Inflammatory macrophage treated with lipopolysaccharide for 1 hour (primary cell): ENCODE measurements at places on chromosomes 6 and 20.

DNA sequence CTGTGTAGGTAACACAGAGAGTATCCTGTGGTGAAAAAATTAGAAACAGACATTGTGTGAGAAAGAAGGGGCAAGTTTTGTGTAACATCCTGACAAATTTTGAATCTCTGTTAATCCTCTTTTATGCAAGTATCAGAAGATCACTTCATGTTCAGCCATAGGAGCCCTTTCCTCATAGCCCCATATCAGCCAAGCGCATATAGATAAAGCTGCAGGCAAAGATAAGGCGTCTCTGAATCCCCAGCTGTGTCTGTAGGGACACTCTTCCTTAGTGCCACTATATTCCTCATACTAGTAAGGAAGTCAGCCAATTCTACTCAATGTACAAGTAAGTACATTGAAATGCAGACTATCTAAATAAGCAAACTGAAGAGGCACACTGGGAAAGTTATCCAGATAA lies 22.3 kb downstream of the HTR1E start:
- no peak for DNase-seq

DNA sequence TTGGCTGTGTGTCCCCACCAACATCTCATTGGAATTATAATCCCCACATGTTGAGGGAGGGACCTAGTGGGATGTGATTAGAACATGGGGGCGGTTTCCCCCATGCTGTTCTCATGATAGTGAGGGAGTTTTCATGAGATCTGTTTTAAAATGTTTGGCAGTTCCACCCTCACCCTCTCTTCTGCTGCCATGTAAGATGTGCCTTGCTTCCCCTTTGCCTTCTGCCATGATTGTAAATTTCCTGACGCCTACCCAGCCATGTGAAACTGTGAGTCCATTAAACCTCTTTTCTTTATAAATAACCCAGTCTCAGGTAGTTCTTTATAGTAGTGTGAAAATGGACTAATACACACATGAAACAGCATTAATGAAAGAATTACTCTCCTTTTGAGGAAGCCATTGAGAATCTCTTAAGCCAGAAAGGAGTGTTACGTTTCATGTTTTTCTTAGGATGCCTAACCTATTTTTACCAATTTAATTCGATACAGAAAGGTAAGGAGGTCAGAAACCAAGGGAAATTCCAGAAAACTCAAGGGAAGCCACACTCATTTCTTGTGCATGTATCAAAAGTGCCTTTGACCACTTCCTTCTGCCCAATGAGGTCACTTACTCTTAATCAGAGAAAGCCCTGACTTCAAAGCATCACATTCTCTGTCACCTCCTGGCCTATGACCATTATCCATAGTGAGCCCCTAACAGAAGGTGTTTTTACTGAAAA lies 24.7 kb upstream of the HINT3 start:
- no peak for DNase-seq

DNA sequence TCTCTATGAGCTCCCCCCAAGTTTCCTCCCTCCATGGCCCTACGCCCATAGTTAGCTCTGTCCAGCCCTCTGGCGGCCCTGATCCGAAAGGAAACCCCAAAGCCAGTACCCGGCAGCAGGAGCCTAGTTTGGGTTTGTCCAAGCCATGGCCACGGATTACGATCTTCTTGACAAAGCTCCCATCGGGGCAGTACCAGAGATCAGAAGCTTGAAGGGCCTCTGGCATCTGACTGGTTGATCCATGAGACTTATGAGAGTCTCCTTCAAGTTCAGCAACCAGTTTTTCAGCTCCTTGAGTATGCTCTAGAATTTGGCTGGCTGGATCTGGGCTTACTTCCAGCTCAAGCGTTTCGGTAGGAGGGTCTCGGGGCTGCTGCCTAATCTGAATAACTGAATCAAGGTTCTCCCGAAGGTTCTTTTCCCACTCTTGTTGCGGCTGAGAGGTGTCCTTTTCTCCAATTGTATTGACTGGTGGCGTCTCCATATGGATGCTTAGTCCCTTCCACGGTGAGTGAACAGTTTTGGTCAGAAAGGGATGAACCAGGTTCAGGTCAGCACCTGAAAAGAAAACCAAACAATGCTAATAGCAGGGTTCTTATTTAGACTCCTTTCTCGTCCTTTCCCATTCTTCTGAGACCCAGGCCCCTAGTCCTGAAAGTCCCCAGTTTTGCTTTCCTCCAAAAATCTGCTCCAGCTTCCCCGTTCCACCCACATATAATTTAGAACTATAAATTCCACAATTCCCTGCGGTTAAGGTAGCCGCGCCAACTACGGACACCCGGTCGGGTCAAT lies 595 bp downstream of the FKBPL start:
- no peak for DNase-seq

- DNase-seq: no peak
Measured at GRCh38 chr6:75504465-75505222, 11.0 kb upstream of the FILIP1 start.

DNA sequence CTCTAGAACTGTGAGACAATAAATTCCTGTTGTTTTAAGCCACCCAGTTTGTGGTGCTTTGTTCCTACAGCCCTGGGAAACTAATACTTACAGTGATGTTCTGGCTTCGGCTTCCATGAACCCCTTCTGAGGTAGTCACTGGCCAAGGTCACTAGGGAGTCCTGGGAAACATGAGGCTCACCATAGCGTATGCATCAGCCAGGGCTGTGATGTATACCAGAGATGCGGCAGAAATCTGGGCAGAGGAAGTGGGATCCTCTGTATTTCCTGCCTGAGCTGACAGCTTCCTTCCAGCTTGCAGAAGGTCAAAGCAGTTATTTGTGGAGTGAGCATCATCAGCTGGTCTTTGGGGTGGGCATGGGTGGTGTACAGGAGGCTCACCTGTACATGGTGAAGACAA lies 27.9 kb downstream of the KAT14 start:
- DNase-seq: no peak

DNA sequence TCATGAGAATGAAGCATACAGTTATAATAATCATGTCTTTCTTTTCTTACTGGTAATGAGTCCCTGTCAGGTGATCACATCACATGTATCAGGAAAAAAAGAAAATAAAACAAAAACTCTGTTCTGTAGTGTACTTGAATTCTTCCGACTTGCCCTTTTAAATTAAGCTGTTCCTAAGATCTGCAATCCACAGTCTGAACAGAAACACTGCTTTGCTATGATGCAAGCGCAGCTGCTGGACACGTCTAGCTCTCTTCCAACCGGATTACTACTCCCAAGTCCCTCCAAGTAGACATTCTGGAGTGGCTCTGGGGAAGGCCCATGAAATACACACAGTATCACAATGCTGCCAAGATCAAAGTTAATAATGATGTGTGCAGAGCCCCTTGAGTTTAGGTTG lies 83.7 kb downstream of the FYN start:
- DNase-seq: no peak

- no peak for DNase-seq
Measured at GRCh38 chr6:53967415-53967814, 143.8 kb upstream of the MLIP start.

DNA sequence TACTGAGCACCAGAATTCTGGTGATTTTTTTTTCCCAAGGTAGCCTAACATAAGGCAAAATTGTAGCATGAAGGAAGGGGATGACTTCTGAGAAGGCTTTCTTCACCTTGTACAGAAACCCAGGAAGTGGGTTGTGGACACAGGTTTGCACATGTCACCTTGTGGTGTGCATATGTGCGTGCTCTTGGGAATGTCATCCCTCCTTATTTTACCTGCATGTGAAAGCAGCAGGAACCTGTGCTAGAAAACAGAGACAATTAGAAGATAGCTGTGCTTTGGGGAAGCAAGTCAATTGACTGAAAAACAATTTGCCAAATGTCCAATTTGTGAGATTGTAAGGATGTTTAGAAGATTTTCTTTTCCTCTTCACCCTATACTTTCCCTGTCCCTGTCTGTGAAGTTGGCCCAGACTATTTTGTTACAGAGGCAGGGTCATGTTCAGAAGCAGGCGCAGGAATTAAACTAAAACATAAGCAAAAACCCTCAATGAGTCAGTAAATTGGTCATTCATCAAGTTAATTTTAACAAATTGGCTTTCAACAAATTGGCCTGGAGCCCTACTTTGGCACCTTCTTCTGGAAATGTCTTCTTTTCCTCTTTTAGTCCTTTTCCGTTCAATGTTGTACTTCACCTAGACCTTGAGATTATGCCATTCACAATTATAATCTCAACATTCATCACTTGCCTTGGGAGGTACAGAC lies 261.2 kb downstream of the ADGB start:
- no peak for DNase-seq

DNA sequence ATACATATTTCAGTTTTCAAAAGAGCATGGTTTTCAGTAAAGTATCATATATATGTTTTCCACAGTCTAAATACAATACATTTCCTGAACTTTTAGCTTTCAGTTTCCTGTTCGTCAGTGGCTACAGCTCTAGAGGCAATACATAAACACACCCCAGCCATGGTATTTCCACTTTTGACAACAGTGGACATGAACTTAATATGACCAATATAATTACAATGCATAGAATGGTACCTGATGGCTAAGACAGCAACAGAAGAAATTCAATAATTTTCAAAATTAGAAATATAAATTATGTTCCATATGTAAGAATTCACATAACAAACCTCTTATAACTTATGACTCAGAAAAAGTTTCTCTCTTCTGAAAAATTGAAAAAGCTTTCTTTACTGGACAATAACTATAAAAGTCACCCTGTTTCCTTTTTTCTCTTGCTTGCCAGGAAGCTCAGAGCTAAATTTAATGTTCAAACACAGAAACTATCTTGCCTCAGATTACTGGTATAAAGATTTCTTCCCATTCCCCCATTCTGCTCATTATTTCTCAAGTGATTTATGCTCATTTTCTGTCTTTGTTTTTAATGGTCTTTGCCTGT lies 19.2 kb downstream of the FKBP5 start:
- peak; percentile 46 for DNase-seq

DNA sequence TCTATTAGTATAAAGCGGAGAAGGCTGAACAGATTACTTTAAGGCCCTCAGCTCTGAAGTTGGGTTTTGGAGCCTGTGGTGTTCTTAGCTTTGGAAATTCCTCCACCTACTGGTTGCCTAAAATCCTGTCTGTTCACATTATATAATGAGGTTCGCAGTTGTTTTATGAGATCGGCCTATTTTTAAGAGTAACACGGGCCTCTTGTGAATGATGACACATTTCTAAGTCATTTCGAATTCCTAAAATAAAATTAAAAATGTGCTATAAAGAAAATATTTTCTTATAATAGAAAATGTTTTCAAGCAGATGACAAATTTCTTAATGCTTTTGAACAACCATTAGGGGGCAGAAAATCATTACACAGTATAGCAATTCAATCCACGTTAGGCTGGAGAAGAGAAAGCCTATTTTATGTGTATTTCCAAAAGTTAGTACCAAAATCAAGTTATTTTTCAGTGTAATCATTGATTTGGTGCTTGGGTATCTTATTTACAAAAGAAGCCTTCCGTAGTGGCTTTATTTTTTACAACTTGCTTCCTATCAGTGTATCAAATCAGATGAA lies 15.8 kb upstream of the FAM8A1 start:
- DNase-seq: peak; percentile 38

DNA sequence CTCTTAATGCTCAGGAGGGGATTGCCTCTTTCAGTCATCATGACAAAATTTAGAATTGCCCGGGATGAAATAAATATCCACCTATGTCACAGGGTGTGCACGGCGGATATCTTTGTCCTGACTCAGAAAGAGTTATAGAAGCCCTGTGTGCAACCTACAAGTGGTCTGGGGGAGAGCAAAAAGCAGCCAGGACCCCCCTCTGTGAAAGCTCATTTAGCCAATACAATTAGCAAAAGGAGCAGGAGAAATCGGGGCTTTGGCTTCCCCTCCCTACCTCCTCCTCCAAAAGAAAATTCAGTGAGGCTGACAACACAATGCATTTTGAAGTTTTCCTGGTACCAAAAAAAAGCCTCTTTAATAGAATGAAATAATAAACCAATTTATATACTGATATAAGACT lies 21.8 kb downstream of the FOXA2 start:
- DNase-seq: no peak

GRCh38 chr6:83198486-83199172 lies 5.5 kb downstream of the RWDD2A start:
- DNase-seq: no peak

- no peak for DNase-seq
Measured at GRCh38 chr6:33488339-33488738, 34.0 kb downstream of the ZBTB9 start.

- no peak for DNase-seq
Measured at GRCh38 chr20:42402455-42402854, 784.3 kb upstream of the CHD6 start.

DNA sequence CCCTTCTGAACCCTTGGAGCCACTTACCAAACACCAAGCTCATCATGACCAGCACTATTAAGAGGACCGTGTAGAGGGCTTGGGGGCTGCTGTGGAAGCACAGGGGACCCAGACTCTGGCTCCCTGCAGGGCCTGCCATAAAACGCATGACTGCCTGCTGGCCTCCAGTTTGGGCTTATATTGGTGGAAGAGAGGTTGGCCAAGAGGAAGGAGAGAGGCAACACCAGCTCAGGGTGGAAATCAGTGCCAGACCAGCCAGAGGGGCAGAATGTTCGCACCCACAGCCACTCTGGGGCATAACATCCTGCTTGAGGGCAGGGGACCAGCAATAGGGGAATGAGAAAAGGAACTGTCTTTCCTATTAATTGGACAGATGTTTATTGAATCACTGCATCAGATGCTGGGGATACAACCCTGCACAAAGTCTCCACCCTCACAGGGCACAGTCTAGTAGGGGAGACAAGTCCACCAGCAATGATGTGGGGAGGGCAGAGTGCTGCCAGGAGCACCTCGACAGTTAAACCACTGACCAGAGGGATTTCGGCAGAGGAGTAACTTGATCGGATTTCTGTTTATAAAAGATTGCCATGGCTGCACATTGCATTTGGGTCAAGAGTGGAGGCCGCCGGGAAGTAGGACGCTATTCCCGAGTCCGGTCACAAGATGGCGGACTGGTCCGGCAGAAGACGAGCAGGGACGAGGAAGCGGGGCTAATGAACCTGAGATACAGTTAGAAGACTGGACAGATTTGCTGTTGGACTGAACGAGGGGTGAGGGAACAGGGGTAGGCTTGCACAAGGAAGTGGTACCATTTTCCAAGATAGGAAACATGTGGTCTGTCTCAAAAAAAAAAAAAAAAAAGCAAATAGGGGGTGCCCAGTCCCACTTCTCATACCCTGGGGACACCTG lies at the start of gene LY6G5C:
Gene LY6G5C (minus strand): TSS at position 842 of the 909 bp plus-strand sequence. CDS start 694 bp downstream, at position 148.
- DNase-seq: peak; percentile 50

DNA sequence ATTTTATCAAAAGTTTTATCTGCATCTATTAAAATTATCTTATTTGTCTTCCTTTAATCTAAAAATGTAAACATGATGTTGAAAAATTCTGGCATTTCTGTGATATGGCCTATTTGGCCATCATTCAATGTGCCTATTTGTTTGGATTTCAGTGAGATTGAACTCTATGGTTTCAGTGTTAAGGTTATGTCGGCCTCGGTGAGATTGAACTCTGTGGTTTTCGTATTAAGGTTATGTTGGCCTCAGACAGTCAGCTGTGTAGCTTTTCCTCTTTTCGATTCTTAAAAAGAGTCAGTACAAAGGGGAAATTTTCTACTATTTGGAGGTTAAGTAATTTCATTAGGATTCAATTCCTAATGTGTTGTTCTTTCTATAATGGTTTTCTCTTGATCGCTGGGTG lies 320.6 kb downstream of the PACRG start:
- no peak for DNase-seq
